Tongue (tissue), 3 donors: ENCODE measurements at places on chromosomes 4 and X. TPM values are rescaled to one million over a fixed set of nuclear protein-coding genes. Genes with fewer than 3 reads are reported as not detected.

Gene HERC6
- 18.1 TPM for total RNA-seq

Gene MSX1
- 3.7 TPM for total RNA-seq

Gene TENM3
- 62.0 TPM for total RNA-seq

Gene DHX15
- total RNA-seq: 220 TPM

Gene G3BP2
- total RNA-seq: 338 TPM

Gene CT45A1
- total RNA-seq: not detected

- no peak for DNase-seq
Measured at GRCh38 chrX:47166126-47166525, 21.1 kb downstream of the RBM10 start.

- no peak for DNase-seq
Measured at GRCh38 chrX:22093550-22093949, 61.4 kb downstream of the PHEX start.

DNA sequence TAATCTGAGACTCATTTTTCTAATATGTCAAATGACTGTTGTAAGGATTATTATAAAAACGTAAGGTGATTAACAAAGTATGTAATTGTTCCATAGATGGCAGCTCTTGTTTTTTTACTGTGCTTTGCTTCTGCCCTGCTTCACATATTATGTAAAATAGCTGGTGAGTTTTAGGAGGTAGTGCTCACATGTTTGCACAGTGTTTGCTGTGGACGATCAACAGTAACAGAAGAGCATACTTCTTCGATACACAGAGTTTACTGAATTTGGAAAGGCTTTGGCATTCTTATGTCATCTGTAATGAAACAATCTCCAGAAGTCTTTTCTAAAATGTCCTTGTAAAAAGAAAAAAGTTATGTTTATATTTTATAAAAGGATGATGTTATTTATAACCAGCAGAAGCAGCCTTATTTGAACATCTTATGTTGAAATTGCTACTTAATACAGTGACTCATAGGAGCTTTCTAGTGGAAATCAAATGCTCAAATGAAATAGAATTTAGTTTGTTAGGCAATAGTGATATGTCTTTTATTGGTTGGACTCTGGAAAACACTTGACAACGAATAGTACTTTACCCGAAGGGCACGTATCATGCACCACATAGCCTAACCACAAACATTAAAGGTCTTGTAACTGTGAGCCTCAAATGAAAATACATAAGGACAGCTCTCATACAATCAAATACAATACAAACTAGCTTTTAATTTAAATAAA, 1.9 kb upstream of the MTTP start:
- DNase-seq: no peak

- no peak for DNase-seq
Measured at GRCh38 chr4:79308137-79308536, 17.7 kb downstream of the NAA11 start.

- DNase-seq: peak; percentile 71
Measured at GRCh38 chr4:41538017-41538733, at the start of gene LIMCH1. Gene LIMCH1, plus strand, starts transcription at chr4:41538157. Its CDS starts 67,839 bp downstream, at chr4:41605996.

DNA sequence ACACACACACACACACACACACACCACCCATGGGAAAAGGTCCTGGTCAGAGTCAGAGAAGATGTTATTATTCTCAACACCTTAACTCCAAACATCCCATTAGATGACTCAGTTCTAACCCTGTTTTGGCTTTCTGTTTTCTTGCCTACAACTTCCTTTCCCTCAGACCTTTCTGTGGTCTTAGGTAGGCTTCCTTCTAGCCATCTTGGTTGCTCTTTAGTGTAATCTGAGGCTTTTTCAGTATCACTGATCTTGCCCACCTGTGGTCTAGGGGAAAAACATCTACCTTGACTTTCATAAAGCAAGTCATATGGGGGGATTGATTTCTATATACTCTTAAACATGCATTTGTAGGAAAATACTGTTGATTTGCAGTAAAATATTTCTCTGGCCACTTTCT, 56.9 kb downstream of the ATG4A start:
- DNase-seq: no peak

GRCh38 chr4:127809173-127809800, 27.2 kb downstream of the HSPA4L start:
- peak; percentile 6 for DNase-seq

DNA sequence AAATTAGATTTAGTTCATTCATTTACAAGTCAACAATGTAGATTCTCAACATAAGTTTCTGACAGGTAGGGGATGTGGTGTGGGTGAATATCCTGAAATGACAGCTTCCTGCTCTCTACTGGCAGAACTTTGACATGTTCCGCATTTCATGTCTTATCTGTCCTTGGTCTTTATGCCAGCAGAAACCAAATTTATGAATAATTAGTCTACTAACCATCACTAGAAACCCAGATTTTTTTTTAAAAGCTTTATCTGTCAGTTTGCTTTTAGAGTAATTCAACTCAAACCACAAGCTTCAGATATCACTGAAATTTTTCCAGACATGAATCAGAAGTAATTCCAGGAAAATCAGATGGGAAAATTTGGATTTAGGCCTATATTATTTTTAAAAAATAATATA, 17.9 kb downstream of the COQ2 start:
- DNase-seq: no peak

GRCh38 chr4:130608121-130608520, 1512.2 kb downstream of the C4orf33 start:
- no peak for DNase-seq

DNA sequence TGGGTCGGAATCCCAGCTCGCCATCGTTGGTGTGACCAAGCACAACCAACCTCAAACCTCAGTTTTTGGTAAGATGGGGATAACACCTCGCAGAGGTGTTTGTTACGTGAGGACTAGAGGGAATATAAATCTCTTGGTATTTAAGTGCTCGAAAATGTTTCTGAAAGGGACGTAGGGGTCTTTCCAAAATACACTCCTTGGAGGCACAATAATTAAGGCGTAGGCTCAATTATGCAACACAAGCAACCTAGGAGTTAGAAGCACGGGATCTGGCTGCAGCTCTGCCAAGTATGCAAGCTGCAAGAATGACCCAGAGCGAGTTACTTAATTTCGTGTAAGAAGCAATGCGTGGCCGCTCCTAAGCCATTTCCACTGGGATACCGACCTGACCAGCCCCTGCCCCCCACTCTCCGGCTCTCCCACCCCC, 552 bp downstream of the ADH5 start:
- peak; percentile 76 for DNase-seq

GRCh38 chrX:110791071-110791470, 4.5 kb downstream of the CHRDL1 start:
- DNase-seq: no peak

DNA sequence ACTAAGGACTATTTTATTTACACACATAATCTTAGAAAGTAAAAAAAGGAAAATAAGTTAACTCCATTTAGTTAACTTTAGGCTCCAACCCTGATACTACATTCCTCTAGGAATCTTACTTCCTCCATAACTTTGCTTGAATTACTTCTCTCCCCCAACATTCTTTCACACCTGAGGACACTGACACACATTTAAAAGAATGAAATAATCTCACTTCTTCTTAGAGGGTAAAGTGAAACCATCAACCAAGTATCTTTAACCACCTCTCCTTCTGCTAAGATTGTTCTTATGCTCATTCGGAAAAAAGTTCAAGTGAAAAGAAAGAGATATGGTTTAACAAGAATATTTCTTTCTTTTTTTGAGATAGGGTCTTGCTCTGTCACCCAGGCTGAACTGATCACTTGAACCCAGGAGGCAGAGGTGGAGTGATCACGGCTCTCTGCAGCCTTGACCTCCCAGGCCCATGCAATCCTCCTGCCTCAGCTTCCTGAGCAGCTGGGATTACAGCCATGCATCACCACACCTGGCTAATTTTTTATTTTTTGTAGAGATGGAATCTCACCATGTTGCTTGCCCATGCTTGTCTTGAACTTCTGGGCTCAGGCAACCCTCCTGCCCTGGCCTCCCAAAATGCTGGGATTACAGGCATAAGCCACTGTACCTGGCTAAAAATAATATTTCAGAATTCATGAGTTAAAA, 28.5 kb downstream of the SLC25A4 start:
- DNase-seq: no peak

DNA sequence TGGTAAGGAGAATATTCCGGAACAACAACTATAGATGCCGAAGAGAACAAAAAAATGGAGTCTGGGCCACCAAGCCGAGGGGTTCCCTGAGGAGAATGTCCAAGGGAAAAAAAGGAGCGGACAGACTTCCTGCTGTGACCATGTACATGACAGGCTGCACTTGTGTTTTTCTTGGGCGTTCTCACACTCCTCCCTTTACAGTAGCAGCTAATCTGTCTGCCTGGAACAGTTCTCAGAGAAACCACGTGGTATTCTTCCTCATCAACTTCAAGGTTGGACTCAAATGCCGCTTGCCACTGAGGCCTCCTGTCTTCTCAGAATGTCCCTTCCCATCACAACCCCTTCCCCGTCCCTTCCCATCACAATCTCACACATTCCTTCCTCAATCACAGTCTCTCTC, 30.8 kb upstream of the MTNR1A start:
- DNase-seq: peak; percentile 11

- no peak for DNase-seq
Measured at GRCh38 chr4:73709451-73710033, 30.8 kb upstream of the CXCL8 start.

DNA sequence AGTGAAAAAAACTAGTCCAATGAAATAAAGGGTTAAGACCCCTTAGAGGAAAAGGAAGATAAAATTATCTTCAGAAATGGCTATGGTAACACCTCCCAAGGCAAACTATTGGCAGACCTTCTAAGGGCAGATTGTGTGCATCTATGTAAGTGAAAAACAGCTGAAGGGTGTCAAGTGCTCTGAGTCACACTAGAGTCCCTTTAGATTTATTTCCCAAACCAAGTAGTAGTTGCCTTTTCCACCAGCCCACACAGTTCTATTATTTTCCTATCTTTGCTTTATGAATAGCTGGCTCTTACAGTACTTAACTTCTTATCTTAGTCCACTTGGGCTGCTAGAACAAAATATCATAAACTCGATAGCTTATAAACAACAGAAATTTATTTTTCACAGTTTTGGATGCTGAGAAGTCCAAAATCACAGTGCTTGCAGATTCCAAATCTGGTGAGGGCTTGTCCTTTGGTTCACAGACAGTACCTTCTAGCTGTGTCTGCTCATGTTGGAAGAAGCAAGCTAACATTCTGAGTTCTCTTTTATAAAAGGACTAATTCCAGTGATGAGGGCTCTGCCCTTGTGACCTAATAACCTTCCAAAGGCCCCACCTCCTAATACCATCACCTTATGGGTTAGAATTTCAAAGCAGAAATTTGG, 143.6 kb downstream of the GRID2 start:
- DNase-seq: peak; percentile 1
